ENCODE measurements at places on chromosomes 7 and 10.

GRCh38 chr7:101294039-101294831, 27.4 kb downstream of the IFT22 start:
- no peak for DNase-seq

GRCh38 chr10:64379898-64380297, 858.7 kb downstream of the REEP3 start:
- DNase-seq = no peak

GRCh38 chr7:91165846-91166230, 98.4 kb upstream of the FZD1 start:
- no peak for DNase-seq

GRCh38 chr10:6394084-6394483, 186.0 kb downstream of the PRKCQ start:
- no peak for DNase-seq

DNA sequence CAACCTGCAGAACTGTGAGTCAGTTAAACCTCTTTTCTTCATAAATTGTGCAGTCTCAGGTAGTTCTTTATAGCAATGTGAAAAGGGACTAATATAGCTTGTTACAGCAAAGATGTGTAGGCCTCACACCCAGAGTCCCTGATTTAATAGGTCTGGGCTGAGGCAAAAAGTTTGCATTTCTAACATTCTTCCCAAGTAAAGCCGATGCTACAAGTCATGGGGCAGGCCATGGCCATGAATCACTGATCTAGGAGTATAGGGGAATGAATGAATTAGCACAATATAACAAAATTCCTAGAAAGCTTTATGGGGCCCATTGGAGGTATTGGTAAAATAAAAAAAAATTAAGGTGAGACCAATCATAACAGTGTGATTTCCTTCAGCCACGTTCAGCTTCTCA, 11.5 kb upstream of the AASS start:
- no peak for DNase-seq

- no peak for DNase-seq
These were observed 40.0 kb downstream of the NPY start for GRCh38 chr7:24323961-24324480.

DNA sequence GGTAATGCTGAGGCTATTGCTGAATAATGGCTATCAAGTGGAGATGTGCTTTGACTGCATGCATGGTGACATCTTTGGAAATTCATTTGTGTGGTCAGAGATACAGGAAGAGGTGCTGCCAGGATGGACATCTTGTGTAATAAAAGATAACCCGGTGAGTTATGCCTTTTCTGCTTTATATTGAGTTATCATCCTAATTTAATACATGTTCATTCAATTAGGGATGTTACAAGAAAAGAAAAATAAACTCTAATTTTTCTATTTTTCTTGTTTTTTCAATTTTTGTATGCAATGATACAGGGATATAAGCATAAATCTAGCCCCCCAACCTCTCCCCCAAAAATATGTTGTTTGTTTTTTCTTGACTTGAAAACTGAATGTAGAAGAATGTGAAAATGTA, 26.4 kb upstream of the LMOD2 start:
- DNase-seq = no peak

- DNase-seq = no peak
These were observed 112.2 kb downstream of the NRF1 start for GRCh38 chr7:129723679-129724078.

DNA sequence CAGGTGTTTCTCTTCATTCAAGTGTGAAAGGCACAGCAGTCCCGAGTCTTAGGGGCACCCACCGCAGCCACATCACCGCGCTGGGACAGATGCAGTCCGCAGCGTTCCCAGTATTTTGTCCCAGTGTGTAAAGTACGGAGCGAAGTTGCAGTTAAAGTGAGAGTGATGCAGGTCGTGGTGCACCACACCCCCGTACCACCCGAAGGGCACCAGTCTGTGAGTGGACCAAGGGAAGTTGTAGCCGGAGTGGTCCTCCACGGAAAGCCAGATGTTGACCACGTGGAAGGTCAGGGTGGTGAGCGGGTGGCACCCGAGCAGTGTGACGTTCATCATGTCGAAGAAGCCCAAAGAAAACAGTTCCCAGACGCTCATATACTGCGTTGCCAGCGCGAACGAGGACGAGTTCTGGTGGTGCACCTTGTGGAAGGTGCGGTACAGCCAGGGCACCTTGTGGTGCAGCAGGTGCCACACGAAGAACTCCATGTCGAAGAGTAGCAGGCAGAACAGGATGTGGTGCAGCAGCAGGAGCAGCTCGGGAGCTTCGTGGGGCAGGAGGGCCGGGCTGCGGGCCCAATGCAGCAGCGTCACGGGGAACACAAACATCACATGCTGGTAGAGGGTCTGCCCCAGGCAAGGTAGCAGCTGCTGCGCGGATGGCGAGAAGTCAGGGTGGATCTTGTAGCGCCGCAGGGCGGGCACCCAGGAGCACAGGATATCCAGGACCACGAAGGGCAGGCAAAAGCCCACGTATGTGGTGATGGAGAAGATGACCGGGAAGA, 526 bp downstream of the CH25H start:
- no peak for DNase-seq

GRCh38 chr7:8143151-8143874, 118.7 kb downstream of the ICA1 start:
- no peak for DNase-seq

DNA sequence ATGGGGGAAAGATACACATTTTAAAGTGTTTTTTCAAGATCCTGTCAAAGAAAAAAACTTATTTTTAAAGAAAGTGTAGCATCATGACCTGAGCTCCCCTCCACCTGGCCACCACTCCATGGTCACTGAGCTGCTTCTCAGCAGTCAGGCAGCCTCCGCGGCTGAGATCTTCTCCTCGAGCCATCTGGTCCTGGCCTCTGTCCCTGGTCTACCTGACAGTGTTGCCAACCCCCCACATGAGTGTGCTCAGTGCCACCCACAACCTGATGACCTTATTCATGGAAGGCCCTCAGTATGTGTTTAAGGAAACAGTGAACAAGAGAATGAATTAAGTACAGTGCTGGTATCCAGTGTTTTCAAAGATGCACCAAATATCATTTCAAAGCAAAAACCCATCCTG, 694.5 kb upstream of the NRP1 start:
- DNase-seq = no peak

GRCh38 chr10:62284221-62284620, 15.6 kb upstream of the RTKN2 start:
- no peak for DNase-seq

GRCh38 chr7:1748839-1749173, 78.7 kb downstream of the ELFN1 start:
- DNase-seq = no peak

DNA sequence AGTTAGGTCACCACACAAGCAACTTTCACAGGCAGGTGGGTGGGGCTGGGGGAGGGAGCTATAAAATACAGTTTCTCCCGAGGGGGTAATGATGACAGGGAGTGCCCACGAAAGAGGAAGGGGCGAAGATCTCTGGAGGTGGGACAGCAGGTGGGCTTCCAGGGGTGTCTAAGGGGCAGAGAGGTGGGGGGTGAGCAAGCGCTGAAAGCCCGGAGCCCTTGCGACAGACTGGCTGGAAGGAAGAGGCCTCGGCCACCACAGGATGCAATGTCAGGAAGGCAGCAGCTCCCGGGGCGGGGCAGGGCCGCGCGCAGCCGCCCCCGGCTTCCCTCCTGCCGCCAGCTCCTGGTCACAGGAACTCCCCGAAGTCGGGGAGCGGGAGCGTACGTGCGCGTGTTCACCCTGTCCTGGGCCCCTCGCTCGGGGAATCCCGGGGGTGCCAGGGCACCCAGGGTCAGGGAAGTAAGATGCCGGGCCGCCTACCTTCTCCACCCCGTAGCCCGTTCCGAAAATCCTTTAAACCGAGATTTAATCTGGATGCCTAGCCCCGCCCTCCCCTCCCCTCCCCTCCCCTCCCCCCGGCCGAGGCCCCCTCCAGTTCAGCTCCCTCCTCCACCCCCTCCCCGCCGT, 105.2 kb upstream of the PPIF start:
- no peak for DNase-seq

Data from astrocyte of the cerebellum (primary cell).